ENCODE measurements at places on chromosomes 5 and 9.

DNA sequence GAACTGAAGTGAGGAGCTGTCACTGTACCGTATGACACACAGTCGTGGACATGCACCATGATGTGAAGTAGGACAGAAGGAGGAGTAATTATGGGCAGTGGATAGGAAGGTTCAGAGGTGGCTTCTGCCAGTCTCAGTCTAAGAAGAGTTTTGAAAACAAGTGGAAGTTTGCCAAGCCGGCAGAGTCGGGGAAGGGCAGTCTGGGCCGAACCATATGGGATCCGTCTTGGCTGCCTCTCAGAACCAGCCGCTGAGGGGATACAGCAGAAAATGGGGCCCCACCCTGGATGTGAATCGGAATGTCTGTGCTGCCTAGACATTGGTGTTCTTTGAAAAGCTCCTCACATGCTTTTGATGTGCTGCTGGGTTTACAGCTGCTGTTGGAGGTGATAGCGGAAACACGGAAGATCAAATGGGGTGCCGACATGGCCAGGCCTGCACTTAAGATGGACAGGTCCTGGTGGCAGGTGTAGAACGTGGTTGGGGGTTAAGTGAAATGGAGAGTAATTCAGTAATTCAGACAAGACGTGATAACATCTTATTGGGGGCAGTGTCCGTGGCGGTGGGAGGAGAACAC is 11.2 kb downstream of the SNX18 start:
- no peak for DNase-seq

GRCh38 chr9:124453586-124454191 is 3.4 kb downstream of the ADGRD2 start:
- DNase-seq, result no peak

GRCh38 chr9:26163931-26164330 is 485.7 kb upstream of the TUSC1 start:
- DNase-seq, result no peak

- DNase-seq, result no peak
Measured at GRCh38 chr9:2494562-2494961, 127.0 kb upstream of the VLDLR start.

- DNase-seq, result no peak
Measured at GRCh38 chr9:30796764-30797163, 1587.7 kb upstream of the ACO1 start.

All from T-helper 1 cell (primary cell).